Stimulated activated memory B cell treated with anti-CD40 and anti-IgM and Interleukin-4, amounts not matched to agents 10 μg/mL and 1 μg/mL and 100 μg/mL, for 72 hours (primary cell): ENCODE measurements at places on chromosomes 4 and X.

- peak; percentile 47 for ATAC-seq
Measured at GRCh38 chr4:8061145-8061544, 97.5 kb downstream of the ABLIM2 start.

GRCh38 chr4:117545039-117545438, 459.7 kb upstream of the TRAM1L1 start:
- ATAC-seq = no peak

GRCh38 chr4:41405464-41406112, 132.4 kb upstream of the LIMCH1 start:
- ATAC-seq = no peak

GRCh38 chr4:37966044-37966443, 5.8 kb downstream of the PTTG2 start:
- ATAC-seq = no peak

- ATAC-seq = peak; percentile 91
Measured at GRCh38 chr4:56505269-56506130, at the start of gene ARL9. ARL9 (plus strand) TSS chr4:56505791; CDS start chr4:56505863, 72 bp downstream.

GRCh38 chr4:1806223-1806564, 13.1 kb downstream of the FGFR3 start:
- ATAC-seq = no peak

GRCh38 chr4:149031399-149031798, 589.2 kb upstream of the NR3C2 start:
- no peak for ATAC-seq

DNA sequence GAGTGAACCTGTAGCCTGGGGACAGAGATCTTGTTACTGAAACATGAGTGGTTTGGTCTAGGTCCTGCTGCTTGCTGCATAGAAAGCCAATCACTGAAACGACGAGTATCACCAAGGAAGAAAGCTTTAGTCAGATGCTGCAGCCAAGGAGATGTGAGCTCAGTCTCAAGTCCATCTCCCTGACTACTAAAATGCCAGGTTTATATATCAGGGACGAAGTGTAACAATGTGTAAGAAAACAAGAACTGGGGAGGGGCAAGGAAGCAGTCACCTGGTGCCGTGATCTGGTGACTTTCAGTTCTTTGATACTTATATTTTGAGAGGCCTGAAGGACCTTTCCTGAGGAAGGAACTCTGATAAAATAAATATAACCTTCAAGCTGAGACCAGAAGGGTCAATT, 19.6 kb upstream of the ABRAXAS1 start:
- ATAC-seq = no peak

DNA sequence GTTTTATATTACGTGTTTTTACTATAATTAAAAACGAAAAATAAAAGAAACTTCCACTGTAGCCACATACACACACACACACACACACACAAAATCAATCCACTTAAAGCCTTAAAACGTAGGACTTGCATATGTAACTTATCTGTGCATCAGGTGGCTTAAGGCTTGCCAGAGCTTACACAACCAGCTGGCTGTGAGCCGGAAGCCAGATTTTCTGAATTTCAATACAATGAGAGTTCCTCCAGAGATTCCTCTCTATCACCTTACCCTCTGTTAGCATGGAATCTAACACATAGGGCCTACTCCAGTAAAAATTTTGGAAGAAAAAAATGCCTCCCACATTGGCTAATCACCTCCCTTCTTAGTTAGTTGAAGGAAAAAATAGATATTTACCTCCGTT, 27.9 kb upstream of the SLITRK4 start:
- ATAC-seq = no peak

DNA sequence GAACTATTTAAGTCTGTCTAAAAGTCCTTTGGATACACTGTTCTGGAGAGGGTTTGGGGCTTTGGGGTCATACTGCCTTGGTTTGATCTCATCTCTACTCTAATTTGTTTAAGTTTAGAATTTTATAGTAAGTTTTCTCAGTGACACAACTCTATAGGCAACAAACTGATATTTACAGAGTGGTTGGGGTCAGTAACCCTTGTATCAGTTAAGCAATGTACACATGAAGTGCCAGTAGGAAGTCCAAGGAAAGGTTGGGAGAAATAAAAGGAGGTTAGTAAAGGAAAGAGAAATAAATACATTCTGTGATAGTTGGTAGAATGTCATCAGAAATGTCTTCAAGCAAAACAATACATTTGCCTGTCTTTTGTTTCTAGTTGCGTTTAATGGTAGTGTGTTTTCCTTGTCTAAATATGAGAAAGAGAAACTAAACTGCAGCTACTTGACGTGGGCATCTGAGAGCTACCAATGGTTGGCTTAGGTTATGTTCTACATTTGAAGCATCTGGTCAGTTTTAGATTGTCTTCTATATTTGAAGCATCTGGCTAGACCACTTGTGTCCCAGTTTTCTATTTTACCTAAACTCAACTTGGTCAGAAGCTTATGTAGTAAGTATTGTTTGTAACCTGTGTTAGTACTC, 6.9 kb downstream of the ATP7A start:
- no peak for ATAC-seq
